ENCODE measurements at places on chromosomes 2 and 18.

DNA sequence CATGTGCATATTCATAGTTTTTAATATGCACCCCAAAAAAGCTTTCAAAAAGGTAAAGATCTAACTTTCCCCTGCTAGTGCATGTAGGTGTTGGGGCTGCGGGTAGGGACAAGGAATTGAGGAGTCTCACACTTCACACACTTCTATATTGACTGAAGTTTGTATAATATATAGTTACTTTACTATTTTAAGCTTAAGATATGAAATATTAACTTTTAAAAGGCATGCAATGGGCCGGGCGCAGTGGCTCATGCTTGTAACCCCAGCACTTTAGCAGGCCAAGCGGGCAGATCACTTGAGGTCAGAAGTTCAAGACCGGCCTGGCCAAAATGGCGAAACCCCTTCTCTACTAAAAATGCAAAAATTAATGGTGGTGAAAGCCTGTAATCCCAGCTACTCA lies 109.1 kb upstream of the SH3BP4 start:
- DNase-seq, result no peak

DNA sequence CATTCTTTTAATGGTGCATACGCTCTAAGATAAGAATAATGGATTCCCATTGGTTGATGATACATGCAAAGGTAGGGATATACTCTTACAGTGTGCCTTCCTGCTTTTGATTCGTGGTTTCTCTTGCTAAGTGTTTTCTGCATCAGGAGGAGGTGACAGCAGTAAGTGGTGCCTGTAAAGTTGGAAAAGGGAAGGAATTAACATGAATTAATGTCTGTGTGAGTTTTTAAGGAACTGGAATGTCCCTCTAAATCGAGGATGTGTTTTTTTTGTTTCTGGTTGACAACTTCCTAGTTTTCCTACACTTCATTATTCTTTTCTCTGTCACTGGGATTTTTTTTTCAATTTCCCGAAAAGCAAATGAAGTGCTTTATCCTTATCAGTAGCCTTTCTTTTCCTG lies 54.4 kb downstream of the CRIM1 start:
- DNase-seq, result no peak

DNA sequence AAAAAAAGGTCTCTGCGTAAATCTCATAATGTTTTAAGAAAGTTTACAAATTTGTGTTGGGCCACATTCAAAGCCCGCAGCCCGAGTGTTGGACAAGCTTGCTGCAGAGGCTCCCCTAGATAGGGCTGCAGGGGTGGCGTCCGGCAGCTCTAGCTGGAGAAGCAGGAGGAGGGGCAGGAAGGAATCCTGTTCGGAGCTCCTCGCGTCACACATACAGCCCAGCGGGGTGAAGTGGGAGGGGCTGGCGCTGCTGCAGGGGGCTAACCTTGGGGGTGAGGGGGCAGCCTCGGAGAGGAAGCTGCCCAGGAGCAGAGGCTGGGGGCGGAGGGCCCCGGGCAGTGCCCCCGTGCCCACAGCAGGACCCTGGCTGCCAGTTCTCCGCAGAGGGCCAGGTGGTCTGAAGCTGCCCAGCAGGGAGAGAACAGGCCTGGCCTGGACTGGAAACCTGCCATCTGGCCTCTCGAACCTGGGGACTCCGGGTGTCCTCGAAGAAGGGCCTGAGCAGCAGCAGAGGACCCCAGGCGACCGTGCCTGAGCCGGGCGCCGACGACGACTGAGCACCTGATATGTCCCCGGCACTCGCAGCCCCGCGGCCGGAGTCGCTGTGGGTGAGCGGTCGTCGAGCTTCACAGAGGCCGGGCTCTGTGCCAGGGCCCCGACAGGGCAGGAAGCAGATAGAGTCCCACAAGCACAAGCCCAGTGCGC lies 2.6 kb upstream of the GPR35 start:
- DNase-seq, result peak; percentile 18

- peak; percentile 77 for DNase-seq
Measured at GRCh38 chr18:3816610-3817363, 366.8 kb downstream of the TGIF1 start.

DNA sequence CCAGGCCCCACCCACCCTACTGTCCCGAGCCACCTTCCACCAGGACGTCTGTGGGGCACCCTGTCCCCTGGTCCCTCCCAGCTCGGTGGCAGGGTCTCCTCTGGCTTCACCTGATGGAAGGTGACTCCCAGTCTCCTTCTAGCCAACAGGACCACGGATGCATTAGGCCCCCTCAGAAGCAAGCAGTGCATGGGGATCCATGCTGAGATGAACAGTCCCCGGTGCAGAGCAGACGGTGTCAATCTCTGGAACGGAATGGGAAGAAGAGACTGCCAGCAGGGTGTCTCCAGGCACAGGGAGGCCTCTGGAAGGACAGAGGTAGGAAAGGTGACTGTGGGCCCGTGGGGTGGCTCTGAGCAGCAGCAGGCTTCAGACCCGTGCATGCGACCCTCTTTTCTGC lies 65.2 kb upstream of the FZD7 start:
- no peak for DNase-seq

- no peak for DNase-seq
Measured at GRCh38 chr2:165371356-165371755, 98.1 kb upstream of the CSRNP3 start.

- DNase-seq, result no peak
Measured at GRCh38 chr18:38948436-38948835, 1382.8 kb upstream of the CELF4 start.

GRCh38 chr2:173903601-173904394 lies 61.4 kb downstream of the SP3 start:
- DNase-seq, result no peak

- no peak for DNase-seq
Measured at GRCh38 chr18:5627776-5628511, 84.1 kb upstream of the EPB41L3 start.

DNA sequence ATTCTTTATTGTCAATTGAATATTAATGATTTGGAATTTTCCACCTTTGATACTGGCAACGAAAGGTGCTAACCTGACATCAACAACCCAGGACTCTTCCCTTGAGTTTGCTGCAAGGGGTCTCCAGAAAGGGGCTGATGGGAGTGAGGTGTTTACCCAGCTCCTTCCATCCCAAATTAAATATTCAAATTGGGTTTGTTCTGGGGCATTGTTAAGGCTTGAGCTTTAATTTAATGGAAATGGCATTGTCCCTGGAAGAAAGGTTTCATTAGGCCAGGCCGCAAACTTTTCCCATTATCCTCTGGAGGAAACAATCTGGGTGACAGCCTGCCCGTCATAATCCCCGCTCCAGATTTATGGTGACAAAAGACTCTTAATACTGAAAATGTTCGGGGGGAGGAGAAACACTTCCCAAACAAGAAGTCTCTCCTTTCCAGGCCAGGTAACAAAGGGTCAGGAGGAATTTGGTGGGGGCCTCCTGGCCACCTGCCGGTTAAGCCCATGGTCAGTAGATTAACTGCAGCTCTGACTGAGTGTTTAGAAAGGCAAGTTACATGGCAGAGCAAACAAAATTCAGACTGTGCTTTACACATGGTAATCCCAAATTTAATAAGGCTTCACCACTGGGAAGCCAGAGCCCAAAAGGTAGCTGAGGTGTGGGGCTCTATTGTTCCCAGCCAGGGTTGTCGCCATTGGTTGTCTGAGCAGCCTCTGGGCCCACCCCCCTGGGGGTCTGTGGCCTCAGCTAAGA lies 151.4 kb upstream of the SIX3 start:
- no peak for DNase-seq

GRCh38 chr2:143259368-143259958 lies 130.2 kb downstream of the ARHGAP15 start:
- DNase-seq, result peak; percentile 82

DNA sequence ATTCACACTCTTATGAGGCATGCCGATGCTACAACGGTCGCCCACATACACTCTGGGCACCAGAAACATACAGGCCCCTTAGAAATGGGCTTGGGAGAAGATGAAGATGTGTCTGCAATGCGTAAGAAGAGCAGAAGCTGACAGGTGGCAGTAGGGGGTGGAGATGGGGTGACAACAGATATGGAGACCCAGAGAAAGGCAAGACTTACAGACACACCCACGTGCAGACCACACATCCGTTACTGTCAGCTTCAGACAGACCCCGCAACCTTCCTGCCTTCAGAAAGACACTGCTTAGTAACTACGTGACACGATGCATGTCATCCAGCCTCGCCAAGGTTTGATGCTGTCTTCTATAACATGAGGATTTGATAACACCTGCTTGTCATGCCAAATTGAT lies 89.5 kb downstream of the ZFP36L2 start:
- DNase-seq, result no peak

DNA sequence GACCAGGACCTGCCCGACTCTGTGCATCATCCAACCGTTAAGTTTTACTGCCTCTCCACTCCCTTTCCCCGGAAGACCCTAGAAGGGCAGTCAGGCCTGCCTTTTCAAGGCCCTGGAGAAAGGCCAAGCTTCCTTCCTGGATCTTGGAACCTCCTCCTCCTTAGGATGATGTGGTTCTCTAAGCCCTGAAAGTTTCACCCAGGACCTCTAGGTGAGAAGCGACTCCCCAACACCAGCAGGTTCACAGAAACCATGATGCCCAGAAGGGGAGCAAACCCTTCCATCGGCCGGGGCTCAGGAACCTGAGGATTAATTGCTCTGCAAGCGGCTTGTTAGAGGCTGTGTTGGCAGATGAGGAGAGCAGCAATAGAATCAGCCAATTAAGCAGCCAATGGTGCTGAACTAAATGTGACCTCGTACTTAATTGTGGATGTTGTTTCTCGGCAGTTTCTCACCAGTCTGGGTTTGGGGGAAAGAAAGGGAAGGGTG lies 94.2 kb upstream of the FZD7 start:
- peak; percentile 65 for DNase-seq

GRCh38 chr2:100299548-100299947 lies 22.8 kb downstream of the LONRF2 start:
- no peak for DNase-seq

All from astrocyte of the hippocampus (primary cell).